ENCODE measurements at places on chromosomes 12 and 14.

DNA sequence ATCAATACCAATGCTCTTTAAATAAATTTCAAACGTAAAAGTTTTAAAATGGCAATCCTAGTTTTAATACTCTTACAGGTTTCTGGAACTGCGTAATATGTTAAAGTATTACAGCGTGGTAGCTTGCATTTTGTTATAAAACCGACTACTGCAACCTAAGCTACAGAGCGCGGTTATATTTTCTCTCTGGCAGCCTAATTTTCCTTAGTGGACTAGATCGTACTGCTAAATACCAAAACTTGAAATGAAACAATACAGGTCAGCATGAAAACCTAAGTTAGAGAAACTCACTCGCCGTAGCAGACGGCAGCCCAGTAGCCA is 1.2 kb downstream of the CCDC92 start:
- DNase-seq = no peak

DNA sequence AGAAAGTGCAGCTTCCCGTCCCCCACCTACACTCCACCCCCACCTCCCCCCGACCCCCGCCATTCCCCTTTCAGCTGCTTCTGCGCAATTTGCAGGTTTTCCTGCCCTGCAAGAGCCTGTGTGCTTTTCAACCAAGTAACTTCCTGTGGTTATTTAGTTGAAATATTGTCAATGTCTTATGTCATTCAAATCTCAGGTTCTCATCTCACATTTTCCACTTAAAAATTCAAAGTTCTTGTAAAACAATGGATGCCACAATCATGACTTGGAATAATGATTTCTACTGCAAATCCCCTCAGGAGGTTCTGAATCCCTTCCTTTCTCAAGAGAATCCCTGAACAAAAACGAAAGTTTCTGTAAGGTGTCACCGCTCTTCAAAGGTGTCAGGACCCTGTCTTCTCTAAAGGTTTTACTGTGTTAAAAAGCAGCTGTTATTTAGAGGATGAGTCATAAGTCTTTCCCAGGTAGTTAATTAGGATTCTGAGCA is 31.6 kb downstream of the WBP11 start:
- peak; percentile 69 for DNase-seq

GRCh38 chr14:49092345-49092744 is 493.8 kb downstream of the RPS29 start:
- DNase-seq = no peak

- DNase-seq = no peak
Observed at GRCh38 chr14:45089813-45090212, 5.9 kb downstream of the PRPF39 start.

DNA sequence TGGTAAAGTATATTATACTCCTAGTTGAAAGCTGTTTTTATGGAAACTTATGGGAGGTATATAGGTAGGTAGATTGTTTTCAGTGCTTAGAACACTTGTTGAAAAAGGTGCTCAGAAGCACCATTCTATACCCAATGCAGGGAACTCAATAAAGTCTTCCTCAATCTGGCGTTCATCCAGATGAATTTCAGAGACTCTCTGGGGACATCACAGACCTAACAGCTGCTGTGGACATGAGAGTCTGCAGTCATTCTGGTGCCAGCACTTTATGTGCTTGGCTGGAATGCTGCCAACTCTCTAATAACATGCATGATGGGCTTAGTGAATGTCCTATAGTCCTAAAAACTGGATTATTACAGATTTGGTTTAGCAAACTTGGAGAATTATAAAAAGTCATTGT is 115.9 kb downstream of the NTN4 start:
- no peak for DNase-seq

DNA sequence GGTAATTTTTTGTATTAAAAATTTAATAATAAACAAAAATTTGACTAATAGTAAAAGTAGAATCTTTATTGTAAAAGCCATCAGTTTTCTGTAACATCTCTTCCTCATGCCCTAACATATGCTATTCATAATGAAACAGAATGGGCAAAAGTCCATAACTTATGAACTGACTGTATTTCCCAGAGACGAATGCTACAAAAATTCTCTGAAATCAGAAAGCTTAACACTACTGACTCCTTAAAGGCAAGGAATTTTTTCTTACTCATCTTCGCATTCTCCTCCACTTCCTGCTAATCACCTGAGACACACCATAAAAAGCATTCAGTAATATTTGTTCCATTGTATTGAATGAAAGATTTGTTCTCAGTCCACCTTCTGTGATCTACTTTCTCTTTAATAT is 17.6 kb downstream of the MON2 start:
- DNase-seq = no peak

DNA sequence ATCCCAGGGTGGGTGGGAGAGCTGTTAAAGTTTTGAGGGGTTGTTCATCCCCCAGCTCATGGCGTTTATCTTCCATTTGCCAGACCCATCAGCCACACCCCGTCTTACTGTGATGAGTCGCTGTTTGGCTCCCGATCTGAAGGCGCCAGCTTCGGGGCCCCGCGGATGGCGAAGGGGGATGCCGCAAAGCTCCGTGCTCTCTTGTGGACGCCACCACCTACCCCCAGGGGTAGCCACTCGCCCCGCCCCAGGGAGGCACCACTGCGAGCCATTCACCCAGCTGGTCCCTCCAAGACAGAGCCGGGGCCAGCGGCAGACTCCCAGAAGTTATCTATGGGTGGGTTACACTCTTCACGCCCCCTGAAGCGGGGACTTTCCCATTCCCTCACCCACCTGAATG is 5.7 kb downstream of the RITA1 start:
- no peak for DNase-seq

- no peak for DNase-seq
Observed at GRCh38 chr12:95238150-95238549, 20.5 kb downstream of the VEZT start.

DNA sequence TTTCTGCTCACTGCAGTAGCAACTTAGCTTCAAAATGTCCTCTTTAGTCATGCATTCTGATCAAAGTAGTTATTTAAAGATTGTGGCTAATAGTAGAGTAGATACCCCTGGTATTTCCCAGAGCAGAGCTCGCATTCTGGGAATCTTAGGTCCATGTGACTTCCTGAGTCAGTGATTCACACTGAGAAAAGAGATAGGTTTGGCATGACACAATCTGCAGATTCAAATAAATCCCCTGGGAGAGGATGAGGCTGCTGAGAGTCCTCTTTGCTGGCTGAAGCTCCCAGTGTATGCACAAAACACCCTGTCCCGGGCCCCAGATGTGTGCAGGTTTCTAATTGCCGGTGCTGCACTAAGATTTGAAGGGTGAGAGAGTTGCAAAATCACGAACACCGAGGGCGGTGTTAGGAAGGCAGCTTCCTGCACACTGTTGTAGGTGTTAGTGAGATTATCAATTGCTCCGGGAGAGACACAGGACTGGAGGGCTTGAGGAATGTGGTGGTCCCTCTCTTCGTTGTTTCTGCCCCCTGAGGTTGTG is 233.2 kb downstream of the NRXN3 start:
- DNase-seq = no peak

- DNase-seq = no peak
Observed at GRCh38 chr14:70785556-70785955, 23.8 kb downstream of the MAP3K9 start.

DNA sequence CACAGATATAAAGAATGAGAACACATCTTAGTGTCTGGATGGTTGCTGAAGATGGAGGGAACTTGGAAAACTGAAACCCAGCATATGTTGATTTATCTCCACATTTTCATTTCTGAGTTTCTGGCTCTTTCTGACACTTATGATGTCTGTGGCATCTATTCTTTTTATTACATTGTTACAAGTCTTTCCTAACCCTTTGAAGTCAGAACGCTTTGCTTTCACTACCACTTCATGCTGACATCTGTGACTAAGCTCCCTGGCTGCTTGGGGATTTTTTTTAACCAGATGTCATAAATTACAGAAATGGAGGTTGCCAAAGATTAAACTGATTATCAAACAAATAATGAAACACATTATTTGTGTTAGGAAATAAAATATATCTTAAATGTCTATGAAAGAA is 188.7 kb downstream of the KITLG start:
- DNase-seq = no peak

GRCh38 chr12:52181746-52182145 is 10.1 kb downstream of the KRT80 start:
- DNase-seq = no peak

- no peak for DNase-seq
Observed at GRCh38 chr12:53171725-53172329, 8.7 kb upstream of the ZNF740 start.

GRCh38 chr12:19130224-19131024 is 891 bp downstream of the PLEKHA5 start:
- no peak for DNase-seq

GRCh38 chr12:124694846-124695497 is 127.6 kb upstream of the NCOR2 start:
- DNase-seq = no peak

DNA sequence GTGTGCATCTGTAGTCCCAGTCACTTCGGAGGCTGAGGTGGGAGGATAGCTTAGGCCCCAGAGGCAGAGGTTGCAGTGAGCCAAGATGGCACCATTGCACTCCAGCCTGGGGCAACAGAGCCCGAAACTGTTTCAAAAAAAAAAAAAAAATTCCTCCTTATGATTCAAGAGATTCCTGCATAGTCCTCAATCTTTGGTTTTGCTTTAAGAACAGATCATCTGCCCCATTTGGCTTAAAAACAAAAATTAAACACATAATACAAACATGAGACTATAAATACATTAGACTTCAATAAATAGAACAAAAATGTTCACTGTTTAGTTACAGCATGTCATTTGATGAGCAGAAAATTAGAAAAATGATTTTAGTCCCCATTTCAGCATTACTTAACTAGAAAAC is 131.2 kb downstream of the PAWR start:
- no peak for DNase-seq

- no peak for DNase-seq
Observed at GRCh38 chr12:53419756-53420155, 3.9 kb upstream of the AMHR2 start.

GRCh38 chr14:55446127-55446736 is 5.8 kb upstream of the TBPL2 start:
- DNase-seq = peak; percentile 61

GRCh38 chr12:19316425-19316824 is 122.9 kb upstream of the AEBP2 start:
- no peak for DNase-seq

DNA sequence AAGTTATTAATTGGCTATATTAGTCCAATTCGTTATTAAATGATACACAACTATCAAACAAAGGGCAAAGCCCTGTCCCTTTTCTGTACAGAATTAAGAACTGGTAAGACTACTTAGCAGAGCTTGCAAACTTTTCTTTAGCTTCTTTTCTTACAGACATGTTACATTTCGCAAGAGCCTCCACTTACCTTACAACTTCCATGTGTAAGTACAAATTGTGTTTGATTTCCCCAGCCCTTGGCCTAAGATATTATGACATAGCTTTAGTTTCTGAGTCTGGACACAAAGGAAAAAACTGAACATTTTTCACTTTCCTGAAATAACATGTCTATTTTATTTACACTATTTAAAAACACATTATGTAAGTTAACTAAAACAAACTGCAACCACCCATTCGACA is 1.7 kb downstream of the ATF7 start:
- no peak for DNase-seq

GRCh38 chr12:30691122-30691879 is 4.4 kb downstream of the IPO8 start:
- DNase-seq = no peak

DNA sequence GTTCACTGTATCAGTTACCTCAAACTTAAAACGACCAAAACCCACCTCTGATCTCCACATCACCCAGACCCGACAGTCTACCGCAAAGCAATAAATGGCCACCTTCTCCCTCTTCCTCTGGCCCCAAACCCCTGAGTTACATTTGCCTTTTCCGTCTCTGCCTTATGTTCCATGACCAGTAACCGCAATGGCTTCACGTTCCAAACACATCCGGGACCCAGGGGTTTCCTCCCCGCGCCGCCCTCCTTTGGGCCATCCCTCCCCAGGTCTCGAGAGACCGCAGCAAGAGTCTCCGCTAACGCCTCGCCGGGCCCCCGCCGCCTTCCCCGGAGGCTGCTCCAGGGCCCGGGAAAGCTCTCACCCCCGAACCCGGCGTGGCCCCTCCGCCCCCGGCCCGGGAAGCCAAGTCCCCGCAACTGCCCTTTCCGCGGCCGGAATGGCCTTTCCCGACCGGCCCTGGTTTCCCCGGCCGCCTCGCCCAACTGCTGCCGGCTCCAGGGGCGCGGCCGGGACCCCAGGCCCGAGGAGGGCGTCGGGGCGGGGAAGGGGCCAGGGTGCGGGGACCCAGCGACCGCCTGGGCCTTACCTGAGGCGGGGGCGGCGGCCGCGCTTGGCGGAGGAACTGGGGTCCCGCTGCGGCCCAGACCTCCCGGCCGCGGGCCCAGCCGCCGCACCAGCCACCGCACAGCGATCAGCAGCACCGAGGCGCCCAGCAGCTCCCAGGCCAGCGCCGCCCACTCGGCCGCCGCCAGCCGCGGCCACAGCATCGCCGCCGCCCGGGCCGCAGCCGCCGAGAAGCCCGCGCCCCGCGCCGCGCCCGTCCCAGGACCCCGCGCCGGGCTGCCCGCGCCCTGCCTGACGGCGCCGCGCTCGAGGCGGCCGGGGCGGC is at the start of gene ANKLE2:
TSS of gene ANKLE2 (minus strand) at position 801 of the 889 bp plus-strand sequence. CDS start at position 767, 34 bp downstream.
- peak; percentile 66 for DNase-seq

GRCh38 chr14:47935332-47935731 is 259.9 kb upstream of the MDGA2 start:
- DNase-seq = no peak

All from CD4-positive, alpha-beta T cell treated with Interleukin-21 for 1 hour (primary cell).